CD4-positive, alpha-beta T cell treated with Interleukin-1 beta for 1 hour (primary cell): ENCODE measurements at places on chromosomes 2 and 18.

GRCh38 chr2:71746946-71747501, 293.7 kb downstream of the DYSF start:
- DNase-seq, result no peak

GRCh38 chr18:26614374-26614773, 66.0 kb upstream of the KCTD1 start:
- DNase-seq, result no peak

DNA sequence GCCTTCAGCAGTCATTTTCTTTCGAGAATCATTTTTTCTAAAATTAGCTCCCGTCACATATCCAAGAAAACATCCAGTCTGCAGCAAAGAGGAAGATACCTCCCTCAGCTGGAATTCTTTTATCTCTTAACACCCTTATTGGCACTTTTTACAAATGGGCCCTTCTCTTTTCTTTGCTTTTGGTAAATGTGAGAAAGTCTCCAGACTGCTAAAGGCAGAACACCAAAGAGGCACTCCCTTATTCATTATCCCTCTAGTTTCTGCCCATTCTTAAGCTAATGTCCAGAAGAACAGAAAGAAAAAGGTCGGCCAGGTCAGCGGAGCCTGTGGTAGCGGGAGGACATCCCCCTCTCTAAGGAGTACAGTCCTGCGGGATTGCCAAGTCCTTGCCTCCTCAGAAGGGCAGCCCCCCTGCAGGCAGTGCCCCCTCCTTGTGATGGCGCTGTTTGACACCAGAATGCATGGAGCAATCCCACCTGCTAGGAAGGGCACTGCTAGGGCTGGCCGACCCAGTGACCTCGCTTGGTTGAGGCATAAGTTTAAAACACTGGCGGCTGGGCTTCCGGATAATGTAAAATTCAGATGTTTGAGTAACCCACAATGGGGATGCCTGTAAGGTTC, 34.0 kb downstream of the ST6GAL2 start:
- DNase-seq, result no peak

GRCh38 chr2:231680285-231680991, 27.9 kb upstream of the PTMA start:
- DNase-seq, result no peak

DNA sequence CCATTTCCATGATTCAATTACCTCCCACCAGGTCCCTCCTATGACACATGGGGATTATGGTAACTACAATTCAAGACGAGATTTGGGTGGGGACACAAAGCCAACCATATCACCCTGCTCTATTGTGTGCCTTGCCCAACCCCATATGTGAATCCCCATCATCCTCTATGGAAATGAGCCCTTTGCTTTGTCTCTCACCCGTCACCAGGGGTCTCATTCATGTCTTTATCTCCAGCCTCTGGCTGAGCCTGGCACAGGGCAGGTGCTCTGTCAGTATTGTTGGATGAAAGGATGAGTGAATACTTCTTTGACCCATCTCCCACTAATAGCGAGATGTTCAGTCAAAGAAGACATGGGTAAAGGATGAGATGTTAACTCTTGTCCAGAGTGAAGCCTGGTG, 116.6 kb upstream of the LGALSL start:
- no peak for DNase-seq

- DNase-seq, result no peak
Measured at GRCh38 chr2:49582946-49583345, 428.6 kb upstream of the FSHR start.

DNA sequence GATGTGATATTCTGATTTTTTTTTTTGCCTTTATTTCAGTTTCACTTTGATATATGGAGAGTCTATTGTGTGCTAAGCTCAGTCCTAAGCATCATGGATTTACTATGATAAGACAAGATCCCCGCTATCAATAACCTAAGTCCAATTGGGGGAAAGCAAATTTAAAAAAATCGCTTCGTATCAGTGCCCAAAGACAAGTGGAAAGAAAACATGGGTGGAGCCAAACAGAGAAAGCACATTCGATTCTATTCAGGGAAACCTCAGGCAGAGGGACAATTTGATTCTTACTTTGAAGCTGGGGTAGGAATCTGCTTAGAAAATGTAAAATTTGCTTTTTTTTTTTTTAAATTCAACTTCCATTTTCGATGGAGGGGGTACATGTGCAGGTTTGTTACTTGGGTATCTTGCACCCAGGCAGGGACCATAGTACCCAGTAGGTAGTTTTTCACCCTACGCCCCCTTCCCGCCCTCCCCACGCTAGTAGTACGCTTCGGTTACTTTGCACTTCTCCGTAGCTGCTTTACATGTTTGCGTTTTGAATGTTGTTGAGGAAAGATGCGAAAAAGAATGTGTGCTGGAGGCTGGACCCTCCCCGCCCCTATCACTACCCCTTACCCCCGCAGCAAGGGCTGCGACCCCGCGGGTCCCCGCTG, 12.4 kb downstream of the KIF5C start:
- peak; percentile 4 for DNase-seq

DNA sequence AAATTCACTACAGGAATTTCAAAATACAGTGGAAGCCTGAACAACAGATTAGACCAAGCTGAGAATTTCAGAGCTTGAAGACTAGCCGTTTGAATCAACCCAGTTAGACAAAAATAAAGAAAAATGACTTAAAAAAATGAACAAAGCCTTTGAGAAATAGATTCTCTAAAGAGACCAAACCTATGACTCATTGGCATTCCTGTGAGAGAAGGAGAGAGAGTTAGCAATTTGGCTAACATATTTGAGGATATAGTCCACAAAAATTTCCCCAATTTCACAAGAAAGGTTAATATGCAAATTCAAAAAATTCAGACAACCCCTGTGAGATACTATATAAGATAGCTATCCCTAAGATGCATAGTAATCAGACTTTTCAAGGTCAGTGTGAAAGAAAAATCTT, 78.0 kb downstream of the MYO3B start:
- no peak for DNase-seq

GRCh38 chr2:98465456-98466226, 21.0 kb downstream of the INPP4A start:
- peak; percentile 85 for DNase-seq

DNA sequence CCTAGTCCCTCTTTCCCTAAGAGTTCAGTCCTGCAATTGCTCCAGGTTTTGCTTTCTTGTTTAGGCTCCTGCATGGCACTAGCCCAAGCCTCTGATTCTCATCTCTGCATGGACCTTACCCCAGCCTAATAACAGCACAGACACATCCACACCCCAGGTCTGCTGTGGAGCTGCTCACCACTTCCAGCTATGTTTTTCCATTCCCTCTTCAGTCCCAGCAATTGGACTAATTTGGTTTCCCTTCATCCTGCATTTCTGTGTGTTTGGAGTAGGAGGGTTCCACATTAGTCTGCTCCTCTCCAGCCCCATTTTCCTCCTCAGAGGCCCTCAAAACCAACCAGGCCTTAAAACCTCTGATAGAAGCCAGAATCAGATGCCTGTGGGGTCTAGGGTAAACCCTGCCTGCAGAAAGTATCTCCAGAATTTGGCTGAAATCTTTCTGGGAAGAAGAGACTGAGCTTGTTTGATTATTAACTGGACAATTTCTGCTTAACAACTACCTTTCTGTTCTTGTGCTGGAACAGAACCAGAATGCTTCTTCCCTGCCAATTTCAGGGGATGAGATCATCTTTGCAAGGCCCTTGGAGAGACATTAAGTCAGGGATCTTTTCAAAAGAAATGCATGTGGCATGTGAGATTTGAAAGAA, 95.9 kb downstream of the GFPT1 start:
- no peak for DNase-seq

- no peak for DNase-seq
Measured at GRCh38 chr2:196951973-196952372, 25.5 kb upstream of the PGAP1 start.

- DNase-seq, result no peak
Measured at GRCh38 chr2:227860221-227860641, 11.2 kb upstream of the DAW1 start.

GRCh38 chr2:52877703-52878102, 889.9 kb upstream of the CHAC2 start:
- DNase-seq, result no peak

DNA sequence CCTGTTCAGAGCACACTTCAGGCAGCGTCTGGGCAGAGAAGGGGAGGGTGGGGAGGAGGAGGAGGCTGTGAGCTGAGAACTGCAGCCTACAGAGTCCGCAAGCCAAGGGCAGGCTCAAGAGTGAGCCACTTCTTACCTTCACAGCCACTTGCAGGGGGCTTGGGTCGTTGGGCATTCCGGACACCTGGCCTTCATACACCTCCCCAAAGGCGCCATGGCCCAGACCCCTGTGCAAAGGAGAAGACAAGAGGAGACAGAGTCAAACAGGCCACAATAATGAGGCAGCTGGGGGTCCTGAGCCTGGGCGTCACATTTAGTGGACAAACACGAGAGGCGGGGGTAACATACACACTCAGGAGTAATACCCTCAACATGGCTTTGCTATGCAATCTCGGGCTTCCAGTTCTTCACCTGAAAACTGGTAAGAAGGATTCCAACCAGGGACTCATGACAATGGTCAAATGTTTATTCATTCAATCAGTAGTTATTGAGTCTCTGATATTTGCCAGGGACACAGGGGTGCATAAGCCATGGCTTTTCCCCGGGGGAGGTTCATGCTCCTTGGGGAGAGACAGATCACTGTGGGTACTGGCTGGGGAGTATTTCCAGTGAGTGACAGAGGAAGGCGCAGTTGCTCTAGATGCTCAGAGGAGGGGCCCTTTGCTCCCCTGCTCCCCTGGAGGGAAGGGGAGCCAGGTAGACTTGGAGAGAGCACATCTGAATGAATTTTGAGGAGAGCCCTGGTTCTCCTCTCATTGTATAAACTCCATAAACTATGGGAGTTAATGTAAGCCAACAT, 107.4 kb downstream of the CLIP4 start:
- no peak for DNase-seq

GRCh38 chr2:173667415-173667814, 297.8 kb downstream of the SP3 start:
- DNase-seq, result no peak

GRCh38 chr2:9003366-9003615, 193 bp downstream of the MBOAT2 start:
- no peak for DNase-seq

DNA sequence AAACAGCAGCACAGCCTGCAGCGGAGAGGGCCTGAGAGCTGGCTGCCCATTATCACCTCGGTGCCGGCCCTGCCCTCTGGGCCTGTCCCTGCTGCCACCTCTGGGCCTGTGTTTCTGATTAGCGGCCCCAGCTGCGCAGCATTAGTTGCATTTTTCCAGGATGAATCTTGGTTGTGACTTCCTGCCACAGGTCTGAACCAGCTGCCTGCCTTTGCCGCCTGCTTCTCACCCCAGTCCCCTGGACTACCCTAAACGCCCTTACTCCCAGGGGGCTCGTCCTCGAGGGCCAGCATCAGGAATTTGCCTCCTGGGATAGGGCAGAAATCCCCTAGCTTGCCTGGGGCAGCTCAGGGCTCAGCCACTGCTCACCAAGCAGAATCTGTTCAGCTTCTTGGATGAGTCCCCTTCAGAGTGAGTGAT, 342.8 kb downstream of the DYSF start:
- no peak for DNase-seq

DNA sequence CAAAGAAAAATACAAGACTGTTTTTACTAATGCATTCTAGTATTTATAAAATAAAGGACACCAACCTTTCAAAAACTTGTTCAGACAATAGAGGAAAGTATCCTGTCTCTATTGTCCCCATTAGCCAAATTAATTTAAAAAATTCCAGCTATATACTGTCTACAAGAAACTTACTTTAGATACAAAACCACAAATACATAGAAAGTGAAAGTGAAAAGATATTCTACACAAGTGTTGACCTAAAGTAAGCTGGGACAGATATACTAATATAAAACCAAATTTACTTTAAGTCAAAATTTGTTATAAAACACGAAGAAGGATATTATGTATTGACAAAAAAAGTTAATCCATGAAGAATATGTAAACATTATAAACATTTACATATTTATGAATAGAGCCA, 893.3 kb upstream of the TMEFF2 start:
- no peak for DNase-seq

- DNase-seq, result no peak
Measured at GRCh38 chr2:223122781-223123180, 70.8 kb downstream of the KCNE4 start.

DNA sequence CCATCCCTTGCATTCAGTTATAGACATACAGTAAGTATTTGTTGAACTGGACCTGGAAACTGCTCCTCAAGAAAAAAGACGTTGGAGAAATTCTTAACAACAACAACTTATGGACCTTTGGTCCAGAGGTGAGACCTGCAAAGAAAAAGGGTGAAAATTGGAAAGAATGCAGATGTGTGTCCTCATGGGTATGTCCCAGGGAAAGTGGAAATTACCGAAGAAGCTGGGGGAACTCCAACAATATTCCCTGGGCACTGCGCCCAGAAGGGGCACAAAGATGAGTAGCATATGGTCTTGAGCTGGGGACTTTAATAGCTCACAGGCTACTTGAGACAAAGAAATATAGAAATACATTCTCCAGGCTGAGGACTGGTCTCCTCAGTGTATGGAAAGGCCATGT, 35.5 kb upstream of the YWHAQ start:
- DNase-seq, result no peak

- DNase-seq, result no peak
Measured at GRCh38 chr18:25630682-25631081, 278.7 kb upstream of the ZNF521 start.

DNA sequence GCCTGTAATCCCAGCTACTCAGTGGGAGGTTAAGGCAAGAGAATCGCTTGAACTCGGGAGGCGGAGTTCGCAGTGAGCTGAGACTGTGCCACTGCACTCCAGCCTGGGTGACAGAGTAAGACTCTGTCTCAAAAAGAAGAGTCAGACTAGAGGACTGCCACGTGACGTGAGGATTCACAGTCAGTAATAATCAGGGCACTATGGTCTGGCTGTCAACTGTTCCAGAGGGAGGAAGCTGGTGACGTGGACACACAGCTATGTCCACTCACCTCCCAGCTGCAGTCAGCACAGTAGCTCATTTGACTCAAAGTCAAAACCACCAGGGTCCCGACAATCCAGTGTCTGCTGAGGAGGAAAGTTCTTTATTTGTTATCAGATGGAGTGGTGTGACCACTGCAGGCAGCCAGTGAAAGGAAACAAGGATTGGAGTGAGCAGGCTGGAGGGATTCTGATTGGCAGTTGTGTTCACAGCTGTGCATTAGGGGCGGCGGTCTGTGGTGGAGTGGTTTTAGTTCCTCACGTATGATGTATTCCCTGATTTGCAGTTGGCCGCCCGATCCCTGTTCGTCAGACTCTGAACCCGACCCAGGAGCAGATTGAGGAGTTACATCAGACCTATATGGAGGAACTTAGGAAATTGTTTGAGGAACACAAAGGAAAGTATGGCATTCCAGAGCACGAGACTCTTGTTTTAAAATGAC, 37.9 kb downstream of the MOGAT1 start:
- peak; percentile 4 for DNase-seq

- DNase-seq, result no peak
Measured at GRCh38 chr18:48418539-48419276, 9.5 kb upstream of the ZBTB7C start.
